Activated naive CD4-positive, alpha-beta T cell treated with anti-CD3 and anti-CD28 coated beads for 36 hours (primary cell): ENCODE measurements at places on chromosomes 5 and 9. TPM values are rescaled to one million over a fixed set of nuclear protein-coding genes. Genes with fewer than 3 reads are reported as not detected.

PBX3 gene
- total RNA-seq, result 14.3 TPM

GRCh38 chr5:147234825-147235635 is at the start of gene STK32A:
TSS of gene STK32A (plus strand) at chr5:147235026. CDS start at chr5:147239635, 4,609 bp downstream.
- H3K27me3 ChIP-seq, result peaks cover 46% of the 10 kb centered on the region
- peaks cover 2% of the 10 kb centered on the region for H3K4me1 ChIP-seq
- DNase-seq, result no peak
- H3K27ac ChIP-seq, result no peak within 1 kb of the TSS
- no peaks in the 10 kb centered on the region for H3K36me3 ChIP-seq

- H3K27ac ChIP-seq, result no peak overlapping the region
- peaks cover 7% of the 10 kb centered on the region for H3K36me3 ChIP-seq
- peaks cover 11% of the 10 kb centered on the region for H3K4me1 ChIP-seq
- no peaks in the 10 kb centered on the region for H3K27me3 ChIP-seq
- no peak for DNase-seq
These were observed 2.8 kb upstream of the PARP8 start for GRCh38 chr5:50663636-50664035.

GRCh38 chr9:112012026-112012902 is 115.7 kb downstream of the UGCG start:
- H3K4me1 ChIP-seq, result peaks cover 26% of the 10 kb centered on the region
- H3K36me3 ChIP-seq, result no peaks in the 10 kb centered on the region
- peak overlapping the region; percentile 12 for H3K27ac ChIP-seq
- peak; percentile 33 for DNase-seq
- no peaks in the 10 kb centered on the region for H3K27me3 ChIP-seq
